ENCODE measurements at places on chromosomes 4 and X. TPM values are rescaled to one million over a fixed set of nuclear protein-coding genes. Genes with fewer than 3 reads are reported as not detected.

Gene ARHGEF9
- 30.6 TPM for total RNA-seq

Gene FABP2
- 0.14 TPM for total RNA-seq

Gene PROM1
- not detected for total RNA-seq

Gene CCNG2
- total RNA-seq = 38.1 TPM

Gene CXCL9
- not detected for total RNA-seq

Gene PAGE4
- total RNA-seq = not detected

Gene MMGT1
- total RNA-seq = 24.8 TPM

Gene IL3RA
- not detected for total RNA-seq

Gene MAEA
- total RNA-seq = 112 TPM

Gene APLN
- total RNA-seq = not detected

Gene AREG
- total RNA-seq = 0.52 TPM

Gene LNX1
- total RNA-seq = not detected

Gene SSX4B
- total RNA-seq = not detected

Gene VSIG4
- 0.47 TPM for total RNA-seq

Gene MGAT4D
- not detected for total RNA-seq

Gene SMIM31
- total RNA-seq = not detected

Gene TBC1D9
- total RNA-seq = 3.8 TPM

Gene ZNF630
- total RNA-seq = 5.2 TPM

Gene IL13RA1
- 1.3 TPM for total RNA-seq

Gene ADAM29
- total RNA-seq = not detected

Gene NAAA
- 81.0 TPM for total RNA-seq

Gene CXorf49
- total RNA-seq = not detected

Gene HSD17B13
- total RNA-seq = 1.5 TPM

Gene MAPK10
- total RNA-seq = not detected

Gene GAGE12E
- total RNA-seq = not detected

Gene TMPRSS11A
- total RNA-seq = not detected

Gene CSAG2
- not detected for total RNA-seq

Gene GPR34
- total RNA-seq = 0.52 TPM

Gene ADGRL3
- not detected for total RNA-seq

Gene STPG2
- total RNA-seq = not detected

Gene PAGE5
- not detected for total RNA-seq

Gene NDUFC1
- 28.1 TPM for total RNA-seq

Gene SFRP2
- total RNA-seq = not detected

Gene FAM9C
- not detected for total RNA-seq

Gene KIT
- total RNA-seq = not detected

Gene MAGEA9
- not detected for total RNA-seq

Gene RTL3
- total RNA-seq = not detected

Gene CCDC110
- 1.3 TPM for total RNA-seq

Gene PCDH18
- total RNA-seq = not detected

Gene NR3C2
- 53.5 TPM for total RNA-seq

Gene FATE1
- not detected for total RNA-seq

Gene RAB39B
- 13.5 TPM for total RNA-seq

Gene AGA
- total RNA-seq = 17.4 TPM

Gene LPAR4
- total RNA-seq = not detected

Gene SORBS2
- total RNA-seq = not detected

Gene CDX4
- total RNA-seq = not detected

Gene DUSP21
- total RNA-seq = not detected

Gene FAT1
- total RNA-seq = not detected

Gene RBM47
- total RNA-seq = 0.49 TPM

Gene GPR50
- total RNA-seq = not detected

Gene RRH
- not detected for total RNA-seq

Gene PLXNB3
- total RNA-seq = 0.41 TPM

Gene GLOD5
- total RNA-seq = not detected

Gene REST
- 77.6 TPM for total RNA-seq

Gene TAF7L
- not detected for total RNA-seq

Gene P2RY10
- total RNA-seq = 75.2 TPM

Gene EDNRA
- total RNA-seq = not detected

Measured in naive thymus-derived CD8-positive, alpha-beta T cell (primary cell).